ENCODE measurements at places on chromosomes 7 and 10.

DNA sequence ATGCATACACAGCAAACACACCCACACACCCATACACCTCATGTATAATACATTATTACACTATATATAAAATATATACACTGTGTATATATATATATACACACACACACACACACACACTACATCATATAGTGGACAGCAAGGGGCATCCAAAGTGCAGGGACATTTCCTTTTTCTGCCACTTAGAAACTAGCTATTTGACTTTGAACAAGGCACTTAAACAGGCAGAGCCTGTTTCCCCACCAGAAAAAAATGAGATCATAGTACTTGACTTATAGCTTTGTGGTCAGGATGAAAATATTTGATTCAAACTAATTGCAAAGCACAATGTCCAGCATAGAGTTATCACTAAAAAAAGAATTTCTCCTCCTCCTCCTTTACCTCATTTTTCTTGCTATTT, 254.3 kb upstream of the NPVF start:
- DNase-seq: no peak

DNA sequence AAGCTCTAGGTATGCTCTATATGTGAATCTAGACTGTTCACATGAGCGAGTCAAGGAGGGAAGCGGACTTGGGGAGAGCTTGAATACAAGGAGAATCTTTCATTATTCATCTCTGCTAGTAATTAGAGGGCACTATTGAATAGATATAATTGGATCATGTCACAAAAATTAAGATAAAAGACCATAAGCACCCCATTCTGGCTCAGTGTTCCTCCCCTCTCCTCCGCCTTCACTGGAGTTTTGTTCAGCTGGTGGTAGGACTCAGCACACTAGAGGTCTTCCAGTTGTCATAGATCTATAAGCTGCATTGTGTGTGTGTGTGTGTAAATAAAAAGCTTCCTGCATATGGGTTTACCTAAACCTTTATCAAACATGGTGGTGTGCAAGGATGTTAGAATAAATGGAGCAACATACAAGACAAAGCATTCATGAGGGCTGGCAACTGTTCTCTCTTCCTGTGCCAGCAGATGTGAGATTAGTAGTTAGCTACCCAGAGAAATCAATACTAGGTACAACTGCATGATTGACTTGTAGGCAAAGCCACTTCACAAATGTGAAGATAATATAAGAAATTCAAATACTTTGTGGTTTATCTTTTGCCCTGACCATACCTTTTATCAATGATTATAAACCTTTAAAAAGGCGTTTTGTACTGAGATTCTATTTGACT, 142.6 kb downstream of the CREB5 start:
- DNase-seq: no peak

- DNase-seq: no peak
Measured at GRCh38 chr7:29771081-29771816, 35.1 kb upstream of the WIPF3 start.

DNA sequence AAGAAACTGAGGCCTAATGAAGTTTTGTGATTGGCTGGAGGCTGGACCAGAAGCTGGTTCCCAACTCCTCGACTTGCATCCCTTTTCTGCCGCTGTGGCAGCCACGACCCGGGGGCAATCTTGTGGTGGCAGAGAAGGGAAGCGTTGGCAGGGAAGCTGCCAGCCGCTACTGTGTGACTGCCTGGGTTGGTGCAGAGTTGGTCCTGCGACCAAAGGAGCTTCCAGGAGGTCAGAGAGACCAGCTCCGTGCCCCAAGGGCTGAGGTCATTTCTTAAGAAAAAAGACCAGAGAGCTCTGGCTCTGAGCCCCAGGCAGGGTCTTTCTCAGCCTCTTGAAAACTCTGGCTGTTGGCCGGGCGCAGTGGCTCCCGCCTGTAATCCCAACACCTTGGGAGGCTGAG, 47.2 kb downstream of the PRF1 start:
- no peak for DNase-seq

DNA sequence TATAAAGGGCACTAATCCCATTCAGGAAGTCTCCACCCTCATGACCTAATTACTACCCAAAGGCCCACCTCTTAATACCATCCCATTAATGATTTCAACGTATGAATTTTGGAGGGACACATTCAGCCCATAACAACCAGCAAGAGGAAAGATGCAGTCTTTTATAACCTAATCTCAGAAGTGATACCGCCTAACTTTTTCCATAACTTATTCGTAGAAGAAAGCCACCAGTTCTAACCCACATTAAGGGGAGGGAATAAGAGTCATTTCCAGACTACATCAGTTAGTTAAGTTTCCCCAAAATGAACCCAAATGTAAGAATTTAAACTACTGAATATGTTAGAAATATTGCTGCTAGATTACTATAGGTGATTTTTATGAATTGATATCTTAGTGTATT, 32.1 kb upstream of the LHFPL3 start:
- no peak for DNase-seq

DNA sequence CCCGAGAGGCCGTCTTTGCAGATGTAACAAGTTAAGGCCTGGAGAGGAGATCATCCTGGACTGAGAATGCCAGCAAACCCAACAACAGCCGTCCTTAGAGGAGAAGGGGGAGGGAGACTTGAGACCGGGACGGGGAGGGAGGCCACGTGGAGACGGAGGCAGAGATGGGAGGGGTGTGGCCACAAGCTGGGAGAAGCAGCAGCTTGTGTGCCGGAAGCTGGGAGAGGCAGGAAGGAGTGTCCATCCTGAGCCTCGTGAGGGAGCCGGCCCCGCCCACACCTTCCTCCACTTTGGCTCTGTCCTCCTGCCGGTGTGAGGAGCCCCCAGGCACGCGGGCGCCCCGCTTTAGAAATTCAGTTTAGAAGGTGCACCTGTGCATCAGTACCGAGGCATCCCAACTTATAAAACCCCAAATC, 95.7 kb downstream of the DNAJB6 start:
- no peak for DNase-seq

GRCh38 chr10:83809001-83809400, 330.3 kb upstream of the GHITM start:
- no peak for DNase-seq

GRCh38 chr7:75652788-75653187, 86.0 kb downstream of the HIP1 start:
- DNase-seq: no peak

DNA sequence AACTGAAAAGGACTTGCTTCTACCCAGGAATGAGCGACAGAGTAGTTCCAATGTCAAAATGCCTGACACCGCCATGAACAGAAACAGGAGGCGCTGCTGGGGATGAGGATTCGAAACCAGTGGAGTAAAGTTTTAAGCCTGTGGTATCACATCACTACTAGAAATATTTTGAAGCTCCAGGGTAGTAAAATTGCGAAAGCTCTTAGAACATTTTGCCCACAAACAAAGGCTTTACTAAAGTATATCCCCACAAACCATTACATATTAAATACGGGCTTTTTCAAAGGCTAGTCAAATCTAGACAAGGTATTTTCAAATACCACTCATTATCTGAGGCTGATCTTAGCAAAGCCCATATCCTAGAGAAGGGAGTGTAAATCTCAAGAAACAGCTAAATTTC, 2.4 kb downstream of the PRDX3 start:
- no peak for DNase-seq

DNA sequence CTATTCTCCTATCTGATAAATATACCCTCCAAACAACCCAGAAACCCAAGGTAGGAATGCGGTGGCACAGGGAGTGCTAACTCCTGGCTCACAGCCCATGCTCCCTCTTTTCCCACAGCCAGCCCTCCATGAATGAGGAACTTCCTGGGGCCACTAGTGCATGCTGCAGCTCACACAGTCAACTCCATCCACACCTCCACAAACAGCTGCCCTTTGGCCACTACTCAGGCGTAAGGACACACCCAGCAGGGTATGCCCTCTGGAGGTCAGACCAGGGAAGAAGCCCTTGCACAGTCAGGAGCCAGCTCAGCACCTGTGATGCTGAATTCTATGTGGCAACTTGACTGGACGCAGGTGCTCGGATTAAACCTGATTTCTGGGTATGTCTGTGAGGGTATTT, 85.2 kb upstream of the PIK3CG start:
- DNase-seq: no peak

DNA sequence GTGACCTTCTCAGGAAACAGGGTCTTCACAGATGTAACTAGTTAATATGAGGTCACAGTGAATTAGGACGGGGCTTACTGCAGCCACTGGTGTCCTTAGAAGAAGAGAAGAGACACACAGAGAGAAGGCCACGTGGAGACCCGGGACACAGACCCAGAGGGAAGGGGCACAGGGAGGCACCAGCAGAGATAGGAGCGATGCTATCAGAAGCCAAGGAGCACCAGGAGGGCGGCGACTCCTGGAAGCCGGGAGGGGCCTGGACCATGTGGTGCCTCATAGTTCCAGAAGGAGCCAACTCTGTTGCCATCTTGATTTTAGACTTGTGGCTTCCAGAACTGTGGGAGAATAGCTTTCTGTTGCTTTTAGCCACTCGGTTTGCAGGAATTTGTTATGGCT, 505.9 kb downstream of the TCERG1L start:
- no peak for DNase-seq

- no peak for DNase-seq
Measured at GRCh38 chr10:35058686-35059085, 31.5 kb downstream of the CUL2 start.

DNA sequence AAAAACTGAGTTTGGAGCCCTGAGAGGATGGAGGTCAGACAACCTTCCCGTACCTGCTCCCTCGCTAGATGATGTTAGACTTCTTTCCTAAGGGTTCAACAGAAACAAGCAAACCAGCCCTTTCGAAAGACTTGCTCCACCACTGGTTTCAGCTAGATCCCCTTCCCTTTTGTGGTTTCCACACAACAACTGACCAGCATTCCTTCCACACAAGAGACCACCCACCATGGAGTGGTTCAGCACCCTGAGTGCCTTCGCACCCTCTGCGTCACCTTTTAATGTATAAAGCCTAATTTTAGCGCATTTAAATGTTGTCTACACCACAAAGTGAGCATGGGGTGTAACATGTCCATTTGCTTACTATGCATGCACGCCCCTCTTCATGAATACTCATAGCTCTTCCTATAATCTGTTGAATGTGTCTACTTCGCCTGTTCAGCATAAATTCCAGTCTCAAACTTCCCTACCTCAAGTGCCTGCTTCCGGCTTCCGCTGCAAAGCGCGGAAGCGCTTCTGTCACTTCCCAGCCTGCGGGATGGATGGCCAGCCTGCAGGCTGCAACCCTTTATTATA, 69.0 kb downstream of the TACC2 start:
- no peak for DNase-seq

DNA sequence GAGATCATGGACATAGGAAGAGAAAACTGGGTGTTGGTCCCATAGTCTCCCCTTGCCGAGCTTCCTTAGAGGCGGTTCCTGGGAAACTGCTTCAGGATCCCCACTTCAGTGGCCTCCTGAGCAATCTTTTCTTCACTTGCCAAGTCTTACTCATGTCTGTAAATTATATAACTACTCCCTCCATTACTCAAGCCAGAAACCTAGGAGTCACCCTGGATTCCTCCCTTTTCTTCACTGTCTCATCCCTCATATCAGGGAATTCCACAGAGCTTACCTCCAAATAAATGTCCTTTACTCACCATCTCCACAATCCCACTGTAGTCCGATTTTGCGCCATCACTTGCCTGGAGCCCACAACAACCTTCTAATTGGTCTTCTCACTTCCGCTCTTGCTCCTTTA, 29.1 kb upstream of the TRUB1 start:
- DNase-seq: no peak

GRCh38 chr7:68958571-68958970, 639.7 kb upstream of the AUTS2 start:
- DNase-seq: no peak

- no peak for DNase-seq
Measured at GRCh38 chr7:50628434-50629084, 63.4 kb upstream of the DDC start.

DNA sequence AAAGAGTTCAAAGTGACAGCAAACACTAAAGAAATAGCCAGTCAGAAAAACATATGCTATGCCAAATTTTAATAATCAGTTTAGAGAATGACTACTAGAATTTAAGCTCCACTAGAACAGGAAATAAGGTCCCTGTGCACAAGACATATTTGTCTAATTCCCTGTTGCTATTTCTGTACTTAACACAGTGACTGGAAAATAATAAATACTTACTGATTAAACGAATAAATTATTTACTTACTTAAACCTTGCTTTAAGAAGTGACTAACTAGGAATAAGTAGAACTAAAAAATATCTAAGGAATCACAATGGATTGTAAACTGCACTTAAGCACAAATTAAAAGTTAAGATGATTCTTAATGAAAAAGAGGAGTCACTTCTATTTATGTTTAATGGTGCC, 22.3 kb downstream of the NPS start:
- DNase-seq: no peak

- no peak for DNase-seq
Measured at GRCh38 chr7:91379991-91380390, 115.8 kb downstream of the FZD1 start.

GRCh38 chr7:25158966-25159365, 33.9 kb upstream of the CYCS start:
- no peak for DNase-seq

- DNase-seq: no peak
Measured at GRCh38 chr7:48035967-48036478, 680 bp downstream of the C7orf57 start.

- DNase-seq: no peak
Measured at GRCh38 chr10:103064956-103065355, 128.1 kb downstream of the NT5C2 start.

- no peak for DNase-seq
Measured at GRCh38 chr7:116576350-116577319, 51.8 kb downstream of the CAV1 start.

DNA sequence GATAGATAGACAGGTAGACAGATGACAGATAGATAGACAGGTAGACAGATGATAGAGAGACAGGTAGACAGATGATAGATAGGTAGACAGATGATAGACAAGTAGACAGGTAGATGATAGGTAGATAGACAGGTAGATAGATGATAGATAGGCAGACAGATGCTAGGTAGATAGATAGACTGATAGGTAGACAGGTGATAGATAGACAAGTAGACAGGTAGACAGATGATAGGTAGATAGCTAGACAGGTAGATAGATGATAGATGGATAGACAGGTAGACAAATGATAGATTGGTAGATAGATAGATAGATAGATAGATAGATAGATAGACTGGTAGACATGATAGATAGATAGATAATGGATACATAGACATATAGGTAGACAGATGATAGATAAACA, 93.4 kb upstream of the ADRB1 start:
- no peak for DNase-seq

GRCh38 chr7:23011222-23011924, 2.6 kb downstream of the HYCC1 start:
- DNase-seq: no peak
